ENCODE measurements at places on chromosomes 1 and 21.

GRCh38 chr1:9942939-9943788, at the start of the genes LZIC and NMNAT1:
LZIC (minus strand) TSS chr1:9943391; CDS start chr1:9936619, 6,772 bp downstream.
NMNAT1 (plus strand) TSS chr1:9943475; CDS start chr1:9972074, 28,599 bp downstream.
- peak; percentile 91 for DNase-seq

DNA sequence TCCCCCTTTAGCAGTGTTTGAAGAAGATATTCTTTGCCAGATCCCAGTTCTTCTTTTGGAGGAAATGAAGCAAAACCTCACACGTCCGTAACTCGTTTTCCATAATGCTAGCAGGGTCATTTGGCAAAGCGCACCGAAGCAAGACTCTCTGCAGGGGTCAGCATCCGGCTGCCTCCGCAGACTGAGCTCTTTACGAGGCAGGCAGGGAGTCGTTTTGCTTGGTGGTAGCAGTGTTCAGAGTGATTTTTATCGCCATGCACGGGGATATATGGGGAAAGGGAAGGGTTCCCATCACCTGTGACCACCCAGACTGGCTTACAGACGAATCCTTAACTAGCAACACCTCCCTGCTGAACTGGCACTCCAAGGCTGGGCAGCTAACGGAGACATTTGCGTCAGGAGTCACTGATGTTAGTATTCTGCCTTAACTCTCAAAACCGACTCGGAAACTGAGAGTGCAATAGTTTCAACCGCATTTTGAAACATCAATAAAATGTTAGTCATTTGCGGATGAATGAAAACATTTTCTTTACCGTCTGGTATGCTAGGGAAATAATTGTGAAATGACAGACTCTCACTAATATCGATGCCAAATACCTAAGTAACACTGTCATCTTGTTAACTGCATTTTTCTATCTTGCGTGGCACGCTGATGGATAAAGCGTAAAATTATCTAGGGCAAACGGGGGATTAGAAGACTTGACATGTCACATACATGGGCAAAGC, 2.2 kb upstream of the NEGR1 start:
- DNase-seq: no peak

DNA sequence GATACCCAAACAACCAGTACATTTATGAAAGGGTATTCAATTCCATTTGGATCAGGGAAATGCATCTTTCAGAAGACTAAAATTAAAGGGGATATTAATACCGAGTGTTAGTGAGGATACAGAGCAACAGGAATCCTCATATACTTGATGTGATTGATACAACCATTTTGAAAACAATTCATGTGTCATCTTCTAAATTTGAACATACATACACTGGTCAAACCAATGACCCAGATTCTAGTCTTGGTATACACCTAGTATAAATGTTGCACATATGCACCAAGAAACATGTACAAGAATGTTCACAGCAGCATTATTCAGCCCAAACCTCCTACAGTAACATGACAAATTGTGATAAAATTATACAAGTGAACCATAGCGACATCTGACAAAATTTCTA, 58.6 kb downstream of the ZNF644 start:
- DNase-seq: no peak

DNA sequence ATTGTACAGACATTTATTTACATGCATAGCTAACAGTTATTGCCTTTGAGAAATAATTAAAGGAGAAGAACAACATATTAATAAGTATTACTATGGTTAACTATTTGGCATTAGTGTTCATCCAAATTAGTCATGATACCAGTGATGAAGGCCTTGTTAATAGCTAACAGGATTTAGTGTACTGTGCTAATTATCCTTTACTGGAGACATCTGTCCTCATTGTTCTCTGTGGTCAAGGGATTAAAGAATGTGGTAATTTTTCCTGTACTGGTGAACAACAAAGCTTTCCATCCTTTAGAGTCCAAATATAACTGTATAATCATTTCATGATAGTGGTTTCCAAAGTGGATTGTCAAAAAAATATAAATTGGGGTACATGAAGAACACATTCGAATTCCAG, 103.9 kb downstream of the ADGRL4 start:
- DNase-seq: no peak

DNA sequence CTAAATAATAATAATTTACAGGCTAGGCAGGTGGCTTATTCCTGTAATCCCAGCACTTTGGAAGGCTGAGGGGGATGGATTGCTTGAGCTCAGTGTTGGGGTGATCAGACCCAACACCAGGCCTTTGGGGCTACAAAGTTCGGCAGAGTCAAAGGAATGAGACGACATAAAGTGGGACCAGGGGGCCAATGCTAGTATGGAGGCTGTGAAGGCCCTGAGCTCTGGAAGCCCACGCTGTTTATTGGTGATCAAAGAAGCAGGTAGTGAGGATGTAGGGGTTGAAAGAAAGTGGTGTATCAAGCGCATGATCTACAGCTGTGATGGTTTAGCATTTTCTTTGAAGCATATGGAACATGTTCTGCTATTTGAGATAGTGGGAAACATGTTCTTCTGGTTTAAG, 5.6 kb downstream of the BTBD8 start:
- no peak for DNase-seq

- DNase-seq: no peak
Observed at GRCh38 chr21:33703750-33704606, 61.7 kb downstream of the ITSN1 start.
